ENCODE measurements at places on chromosomes 4 and X.

- DNase-seq, result no peak
Observed at GRCh38 chr4:145716200-145716599, 36.3 kb downstream of the C4orf51 start.

DNA sequence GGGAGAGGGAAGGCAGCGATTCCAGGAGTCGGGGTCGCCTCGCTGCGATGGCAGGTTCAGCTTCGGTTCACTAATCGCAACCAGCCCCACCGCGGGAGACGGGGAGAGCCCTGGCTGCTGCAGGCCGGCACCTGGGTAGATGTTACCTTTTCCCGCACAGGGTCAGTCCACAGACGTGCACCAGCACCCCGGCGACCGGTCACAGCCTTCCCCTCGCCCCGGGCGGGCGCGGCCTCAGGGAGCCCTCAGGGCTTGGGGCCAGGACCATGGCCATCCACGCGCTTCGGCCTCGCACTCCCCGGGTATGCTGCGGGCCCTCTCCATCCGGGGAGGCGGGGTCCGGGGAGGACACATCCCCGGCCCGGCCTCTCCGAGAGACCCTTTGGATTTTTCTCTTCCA lies 26.1 kb upstream of the EXOC1L start:
- DNase-seq, result no peak

DNA sequence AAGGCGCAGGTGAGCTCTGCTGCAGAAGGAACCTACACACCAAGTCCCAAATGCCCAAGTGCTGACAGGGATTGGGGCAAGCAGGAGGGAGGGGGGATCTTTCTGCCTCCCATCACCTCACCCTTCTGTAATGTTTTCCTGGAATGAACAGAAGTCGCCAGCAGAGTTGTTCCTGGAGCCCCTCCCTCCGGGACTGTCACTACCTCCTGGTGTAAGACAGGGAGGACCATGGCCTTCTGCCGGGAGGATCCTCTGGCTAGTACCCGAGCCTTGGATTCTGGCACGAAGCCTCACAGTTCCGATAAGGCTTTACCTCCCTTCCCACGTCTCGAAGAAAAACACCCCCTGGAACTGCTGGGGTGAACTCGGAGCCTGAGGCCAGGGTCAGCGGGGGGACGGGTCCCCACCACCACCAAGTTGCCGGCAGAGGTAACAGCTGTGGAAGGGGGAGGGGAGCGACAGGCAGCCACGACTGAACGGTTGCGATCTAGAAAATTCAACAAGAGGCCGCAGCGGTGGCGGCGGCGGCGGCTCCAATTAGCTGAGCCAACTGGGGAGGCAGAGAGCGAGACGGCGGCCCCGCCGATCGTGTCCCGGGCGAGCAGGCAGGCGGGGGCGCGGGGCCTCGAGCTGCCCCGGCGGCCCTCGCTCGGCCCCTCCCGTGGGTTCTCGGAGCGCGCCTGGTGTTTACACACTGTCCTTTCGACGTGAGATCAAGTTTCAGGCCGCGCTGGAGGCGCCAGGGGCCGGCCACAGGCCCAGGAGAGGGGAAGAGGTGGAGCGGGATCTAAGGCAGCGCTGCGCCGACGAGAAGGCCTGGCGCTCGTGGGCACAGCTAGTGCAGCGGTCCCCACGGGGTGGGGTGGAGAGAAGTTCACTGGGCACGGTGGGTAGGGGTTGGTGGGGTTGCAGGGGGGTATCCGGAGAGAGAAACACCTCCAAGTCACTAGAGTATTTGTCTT lies 53.7 kb upstream of the BCOR start:
- DNase-seq, result no peak

DNA sequence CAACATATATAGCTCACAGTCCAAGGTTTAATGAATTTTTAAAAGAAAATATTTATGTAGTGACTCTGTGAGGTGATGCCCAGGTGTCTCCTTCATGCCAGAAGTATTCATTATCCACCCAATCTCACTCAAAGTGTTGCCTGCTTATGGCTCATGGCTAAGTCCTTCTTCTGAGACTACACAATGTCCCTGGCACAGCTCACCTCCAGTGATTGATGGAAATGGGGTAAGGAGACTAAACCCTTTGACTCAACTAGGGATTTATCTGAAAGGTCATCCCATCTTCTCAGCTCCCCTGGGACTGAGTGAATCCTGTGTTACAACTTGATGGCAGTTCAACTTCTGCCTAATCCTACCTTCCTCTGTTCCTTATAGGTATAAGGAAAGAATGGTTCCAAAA lies 74.2 kb downstream of the FAM13A start:
- no peak for DNase-seq

GRCh38 chr4:64940698-64941097 lies 531.4 kb upstream of the TECRL start:
- DNase-seq, result no peak

DNA sequence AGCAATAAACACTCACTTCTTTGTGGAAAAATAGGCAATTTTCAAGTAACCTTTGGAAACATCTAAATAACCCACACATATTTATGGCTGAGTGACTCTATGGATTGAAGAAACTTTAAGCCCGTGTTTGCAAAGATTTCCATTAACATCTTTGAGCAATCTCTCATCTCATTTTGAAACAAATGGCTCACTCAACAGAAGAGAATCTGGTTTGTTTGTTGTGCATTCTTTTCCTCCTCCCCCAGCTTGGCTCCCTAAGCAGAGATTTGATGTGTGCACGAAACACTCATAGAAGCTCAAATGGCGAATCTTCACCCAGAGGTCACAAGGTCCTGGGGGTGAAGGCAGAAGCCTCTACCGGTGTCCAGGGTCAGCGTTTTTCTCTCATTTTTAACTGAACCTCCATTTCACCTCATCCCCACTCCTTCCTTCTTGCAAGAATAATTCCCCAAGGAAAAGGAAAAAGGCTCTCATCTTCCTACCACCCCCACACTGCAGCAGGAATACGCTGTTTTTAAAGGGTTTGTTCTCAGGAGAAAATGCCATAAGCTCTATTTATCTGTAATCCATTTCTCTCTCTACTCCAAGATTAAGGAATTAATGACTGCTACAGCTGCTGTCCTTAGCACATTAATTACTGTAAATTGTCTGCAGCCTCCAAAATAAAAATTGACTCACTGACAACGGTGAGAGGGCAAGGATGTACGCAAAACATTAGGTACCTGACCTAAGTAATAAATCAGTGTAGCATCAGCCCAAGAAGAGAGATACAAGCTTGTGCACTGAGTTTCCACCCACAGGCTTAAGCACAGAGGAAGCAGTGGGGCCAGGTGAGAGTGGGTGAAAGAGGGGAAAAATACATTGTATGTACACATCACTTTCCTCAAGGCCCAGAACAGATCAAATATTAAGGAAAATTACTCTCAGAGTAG lies 307.6 kb upstream of the NOCT start:
- DNase-seq, result no peak

DNA sequence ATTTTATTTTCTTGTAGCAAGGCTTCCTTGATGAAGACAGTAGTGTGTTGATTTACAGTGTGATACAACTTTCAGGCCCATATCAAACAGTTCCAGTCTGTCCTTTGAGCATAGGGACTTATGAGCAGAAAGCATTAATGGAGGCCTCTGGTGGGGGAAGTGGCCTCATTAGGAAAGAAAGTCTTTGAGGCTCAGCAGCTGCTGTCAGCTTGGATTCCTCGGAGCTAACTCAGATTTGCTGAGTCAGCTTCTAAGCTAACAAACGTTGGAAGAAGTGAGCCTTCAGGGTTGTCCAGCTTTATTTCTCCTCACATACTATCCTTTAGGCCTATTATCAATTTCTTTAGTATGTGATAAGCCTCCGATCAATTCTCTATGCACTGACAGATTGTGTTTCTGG lies 15.8 kb upstream of the SFRP2 start:
- DNase-seq, result no peak

- no peak for DNase-seq
Observed at GRCh38 chr4:142044271-142044670, 407.9 kb downstream of the IL15 start.

DNA sequence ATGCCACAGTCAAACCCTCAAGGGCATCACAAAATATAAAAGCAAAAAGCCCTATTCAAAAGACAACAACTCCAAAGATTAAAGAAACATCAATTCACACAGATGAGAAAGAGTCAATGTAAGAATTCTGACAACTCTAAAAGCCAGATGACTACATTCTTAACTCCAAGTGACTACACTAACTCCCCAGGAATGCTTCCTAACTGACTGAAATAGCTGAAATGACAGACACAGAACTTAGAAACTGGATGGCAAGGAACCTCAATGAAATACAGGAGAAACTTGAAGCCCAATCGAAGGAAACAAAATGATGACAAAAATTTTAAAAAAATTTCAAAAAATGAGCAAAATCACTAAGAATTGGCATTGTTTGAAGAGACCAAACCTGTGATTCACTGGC lies 1047.6 kb upstream of the PCDH10 start:
- DNase-seq, result no peak

GRCh38 chr4:25343671-25344070 lies 31.1 kb downstream of the ZCCHC4 start:
- DNase-seq, result no peak

GRCh38 chrX:57647020-57647419 lies 33.0 kb downstream of the NLRP2B start:
- no peak for DNase-seq

DNA sequence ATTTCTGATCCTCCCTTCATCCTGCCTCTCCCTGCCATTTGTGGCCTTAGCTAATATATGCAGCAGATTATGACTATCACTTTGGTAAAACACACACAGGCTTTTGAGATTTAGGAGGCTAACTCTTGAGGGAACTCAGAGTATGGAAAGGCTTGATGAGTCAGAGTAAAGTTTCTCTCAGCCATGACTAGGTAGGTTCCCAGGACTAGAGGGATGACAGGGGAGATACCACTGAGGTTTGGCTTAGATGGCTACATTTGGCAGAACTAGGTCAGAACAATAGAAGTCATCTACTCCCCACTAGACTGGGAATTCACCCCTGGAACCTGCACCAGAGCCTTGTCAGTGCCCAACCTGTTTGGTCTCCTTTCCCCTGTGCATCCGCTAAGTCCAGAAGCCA lies 585.7 kb downstream of the TLL1 start:
- no peak for DNase-seq

DNA sequence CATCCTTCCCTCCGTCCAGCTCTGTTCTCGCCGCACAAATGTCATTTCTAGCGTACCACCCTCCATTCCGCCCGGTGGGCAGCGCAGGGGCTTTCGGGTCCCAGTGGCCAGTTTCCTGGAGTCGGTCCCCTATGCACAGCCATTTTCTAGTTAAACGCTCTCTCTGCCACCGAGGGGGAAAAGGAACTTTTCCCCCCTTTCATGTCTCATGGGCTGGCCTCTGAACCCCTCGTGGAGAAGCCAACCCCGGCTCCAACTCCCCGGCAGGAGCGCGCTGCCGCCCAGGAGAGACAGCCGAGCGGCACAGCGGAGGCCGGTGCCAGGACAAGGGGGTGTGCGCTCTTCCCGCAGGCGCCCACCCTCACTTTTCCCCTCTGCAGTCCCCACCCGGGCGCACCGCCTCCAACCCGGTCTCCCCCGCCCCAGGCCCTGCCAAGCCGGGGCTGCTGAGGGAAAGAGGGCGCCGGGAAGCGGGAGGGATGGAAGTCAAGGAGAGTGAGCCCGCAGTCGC lies 662 bp downstream of the APBB2 start:
- DNase-seq, result no peak

DNA sequence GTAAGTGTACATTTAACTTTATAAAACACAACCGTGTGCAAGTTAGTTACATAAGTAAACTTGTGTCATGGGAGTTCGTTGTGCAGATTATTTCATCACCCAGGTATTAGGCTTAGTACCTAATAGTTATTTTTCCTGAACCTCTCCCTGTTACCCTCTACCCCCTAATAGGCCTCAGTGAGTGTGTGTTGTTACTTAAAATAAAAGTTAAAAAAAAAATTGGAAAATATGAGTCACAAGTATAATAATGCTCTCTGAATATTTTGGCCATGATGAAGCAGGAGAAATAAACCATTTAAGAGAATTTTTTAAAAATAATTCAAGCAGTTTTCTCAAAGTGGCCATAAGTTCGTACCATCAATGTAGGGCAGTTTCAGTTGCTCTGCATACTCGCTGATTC lies 105.1 kb upstream of the GRID2 start:
- DNase-seq, result no peak

DNA sequence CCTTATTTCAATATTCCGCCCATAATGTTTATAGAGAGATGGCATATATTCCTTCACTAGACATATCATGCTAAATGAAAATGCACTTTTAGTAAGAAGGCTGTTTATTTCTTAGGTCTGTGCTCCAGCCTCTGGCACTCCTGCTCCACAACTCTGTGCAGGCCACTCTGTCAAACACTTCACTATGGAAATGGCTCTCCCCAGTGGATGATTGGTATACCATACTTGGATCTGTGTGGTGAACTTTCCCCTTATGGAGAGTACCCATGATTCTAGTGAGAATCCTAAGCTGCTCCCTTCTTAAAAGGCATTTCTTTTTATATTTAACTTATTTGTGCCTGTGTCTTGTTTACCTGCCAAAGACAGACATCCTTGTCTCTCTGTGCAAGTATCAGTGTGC lies 480.1 kb upstream of the GALNT7 start:
- DNase-seq, result no peak

DNA sequence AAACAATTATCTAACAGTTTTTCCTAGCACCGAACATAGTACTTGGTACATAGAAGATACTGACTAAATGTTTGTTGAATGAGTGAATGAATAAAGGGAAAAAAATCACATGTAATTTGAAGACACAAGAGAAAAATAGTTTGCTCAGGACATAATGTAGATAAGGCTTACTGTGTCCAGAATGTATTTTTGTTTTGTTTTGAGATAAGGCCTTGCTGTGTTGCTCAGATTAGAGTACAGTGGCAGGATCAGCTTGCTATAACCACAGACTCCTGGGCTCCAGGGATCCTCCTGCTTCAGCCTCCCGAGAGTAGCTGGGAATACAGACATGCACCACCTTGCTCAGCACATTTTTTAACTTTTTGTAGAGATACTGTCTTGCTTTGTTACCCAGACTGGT lies 6.5 kb downstream of the FAM199X start:
- no peak for DNase-seq

DNA sequence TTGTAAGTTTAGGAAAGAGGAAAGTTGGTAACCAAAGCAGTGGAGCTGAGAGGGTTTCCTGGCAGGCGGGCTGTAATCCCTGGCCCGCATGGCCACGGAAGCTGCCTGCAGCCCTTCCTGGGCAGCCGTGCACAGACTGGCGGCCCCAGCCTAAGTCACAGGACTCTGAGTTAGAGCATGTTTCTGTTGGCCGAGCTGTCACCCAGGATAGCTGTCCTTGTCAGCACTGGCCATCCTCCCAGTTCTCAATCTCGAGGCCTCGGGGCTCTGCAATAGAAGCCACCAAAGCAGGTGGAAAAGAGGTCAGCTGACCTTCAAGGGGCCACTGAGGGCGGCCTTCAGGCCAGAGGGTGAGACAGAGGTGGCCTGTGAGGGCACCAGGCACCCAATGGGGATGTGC lies 20.5 kb downstream of the PNMA6E start:
- no peak for DNase-seq

All from stimulated activated CD8-positive, alpha-beta memory T cell treated with anti-CD3 and anti-CD28 coated beads, Interleukin-7, amount 100 ng/mL, for 4 hours (primary cell).